ENCODE measurements at places on chromosomes 13 and 19.

DNA sequence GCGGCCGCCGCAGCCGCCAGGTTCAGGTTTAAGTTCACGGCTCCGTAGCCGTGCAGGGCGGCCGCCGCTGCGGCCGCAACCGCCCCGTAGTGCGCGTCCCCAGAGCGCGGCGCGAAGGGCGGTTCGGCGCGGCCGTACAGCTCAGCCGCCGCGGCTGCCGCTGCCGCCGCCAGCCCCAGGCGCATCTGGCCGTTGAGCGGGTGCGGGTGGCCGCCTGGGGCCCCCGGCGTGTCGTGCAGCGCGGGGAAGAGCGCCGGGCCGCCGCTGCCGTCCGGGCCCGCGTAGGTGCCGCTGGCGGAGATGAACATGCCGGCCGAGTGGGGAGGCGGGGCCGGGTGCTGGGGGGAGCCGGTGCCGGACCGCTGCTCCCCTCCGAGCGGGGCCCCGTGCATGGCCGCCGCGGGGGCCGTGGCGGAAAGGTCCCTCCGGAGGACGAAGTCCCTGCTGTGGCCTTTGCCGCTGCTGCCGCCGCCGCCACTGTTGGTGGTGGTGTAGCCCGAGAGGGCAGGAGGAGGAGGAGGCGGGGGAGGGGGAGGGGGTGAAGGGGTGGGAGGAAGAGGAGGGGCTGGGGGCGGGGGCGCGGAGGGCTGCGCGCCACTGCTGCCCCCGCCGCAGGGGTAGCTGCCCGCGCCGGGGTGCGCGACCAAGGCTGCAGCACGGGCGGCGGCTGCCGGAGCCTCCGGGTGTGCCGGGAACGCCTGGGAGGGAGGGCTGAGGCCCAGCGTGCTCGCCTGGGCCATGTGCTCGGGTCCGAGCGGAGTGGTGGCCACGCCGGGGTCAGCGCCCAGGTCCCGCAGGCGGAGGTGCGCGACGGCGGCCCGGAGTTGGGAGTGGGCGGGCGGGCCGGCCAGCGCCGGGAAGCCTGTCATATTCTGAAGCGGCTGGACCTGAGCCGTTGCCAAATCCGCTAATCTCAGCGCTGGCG is 654 bp downstream of the ZIC5 start:
- no peak for DNase-seq

- DNase-seq, result no peak
Observed at GRCh38 chr13:51451134-51451466, 1.7 kb downstream of the INTS6 start.

DNA sequence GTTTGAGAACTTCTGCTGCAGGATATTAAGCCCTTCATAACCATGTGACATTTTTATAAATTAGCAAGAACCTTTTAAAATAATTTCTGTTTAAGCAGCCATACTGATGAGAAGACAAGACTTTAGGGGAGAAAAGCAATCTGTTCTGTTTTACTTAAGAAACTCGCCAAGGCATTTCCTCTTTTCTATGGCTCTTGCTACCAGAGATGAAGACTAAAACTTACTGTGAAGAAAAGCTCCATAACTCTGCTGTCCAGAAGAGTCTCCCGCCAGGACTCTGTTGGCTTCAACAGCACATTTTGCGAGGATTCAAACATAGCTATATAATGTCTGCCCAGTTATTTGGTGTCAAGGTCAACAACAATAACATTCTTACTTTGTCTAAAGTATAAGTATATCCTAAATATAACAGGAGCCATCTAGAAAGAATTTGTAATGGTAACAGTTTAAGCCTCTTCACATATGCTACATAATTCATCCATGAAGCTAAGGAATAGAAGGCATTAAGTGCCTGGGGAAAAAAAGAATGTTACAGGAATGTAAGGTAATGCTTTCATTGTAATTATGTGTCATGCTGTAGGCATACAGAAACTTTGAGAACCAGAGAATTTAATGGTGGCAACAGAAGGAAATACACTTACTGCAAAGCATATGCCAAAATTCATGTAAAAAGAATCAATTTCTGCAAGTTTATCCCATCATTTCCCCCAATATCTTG is 53.2 kb upstream of the EEF1AKMT1 start:
- no peak for DNase-seq

GRCh38 chr13:56907766-56908165 is 233.0 kb upstream of the PRR20A start:
- no peak for DNase-seq

DNA sequence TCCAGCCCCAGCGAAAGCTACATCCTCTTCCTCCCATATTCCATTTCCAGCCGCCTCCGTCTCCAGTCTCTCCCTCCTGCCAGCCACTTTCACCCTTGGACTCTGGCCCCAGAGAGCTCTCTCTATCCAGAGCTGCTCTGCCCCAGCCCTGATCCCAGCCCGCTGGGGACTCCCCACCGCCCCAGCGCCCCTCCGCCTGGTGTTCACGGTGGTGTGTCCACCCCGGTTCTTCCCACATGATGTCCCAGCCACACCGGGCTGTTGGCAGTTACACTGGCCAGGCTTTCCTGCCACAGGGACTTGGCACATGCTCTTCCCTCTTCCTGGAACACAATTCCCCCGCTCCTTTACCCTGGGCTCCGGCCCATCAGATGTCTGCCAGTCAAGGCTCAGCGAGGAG is 11.3 kb upstream of the EMC10 start:
- no peak for DNase-seq

All from stimulated activated naive CD8-positive, alpha-beta T cell treated with anti-CD3 and anti-CD28 coated beads, Interleukin-15, Interleukin-2, amounts not matched to agents 100 U/mL and 50 U/mL, for 24 hours (primary cell).